ENCODE measurements at places on chromosomes 1 and 21. TPM values are rescaled to one million over a fixed set of nuclear protein-coding genes. Genes with fewer than 3 reads are reported as not detected.

The CFHR1 gene
- 0.09 TPM for polyA plus RNA-seq

The RPS6KC1 gene
- polyA plus RNA-seq: 7.2 TPM

The SPOCD1 gene
- polyA plus RNA-seq: 0.41 TPM

GRCh38 chr1:98053471-98054366 lies 132.9 kb upstream of the DPYD start:
- no peaks in the 10 kb centered on the region for H3K36me3 ChIP-seq
- peaks cover 68% of the 10 kb centered on the region for H3K27me3 ChIP-seq
- peaks cover 5% of the 10 kb centered on the region for H3K4me1 ChIP-seq
- DNase-seq: peak; percentile 64

All from thymus (tissue), 14 donors.